ENCODE measurements at places on chromosomes 6 and 20.

DNA sequence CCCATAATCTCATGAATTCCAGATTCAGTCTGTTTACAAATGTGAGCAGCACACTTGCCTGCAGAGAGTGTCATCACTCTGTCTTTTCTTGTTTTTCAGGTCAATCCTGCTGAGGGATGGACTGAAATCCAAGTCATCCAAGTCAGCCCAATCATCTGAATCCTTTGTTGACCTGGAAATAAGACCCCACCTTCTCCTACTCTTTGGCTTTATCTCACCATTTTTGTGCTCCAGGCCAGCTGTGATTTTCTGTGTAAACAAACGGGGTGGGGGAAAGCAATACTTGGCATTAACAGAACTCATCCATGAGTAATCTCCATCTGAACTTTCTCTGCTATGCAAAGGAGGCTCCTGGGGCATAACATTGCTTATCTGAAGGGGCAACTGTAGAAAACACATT, 16.9 kb upstream of the GSTA4 start:
- no peak for DNase-seq

DNA sequence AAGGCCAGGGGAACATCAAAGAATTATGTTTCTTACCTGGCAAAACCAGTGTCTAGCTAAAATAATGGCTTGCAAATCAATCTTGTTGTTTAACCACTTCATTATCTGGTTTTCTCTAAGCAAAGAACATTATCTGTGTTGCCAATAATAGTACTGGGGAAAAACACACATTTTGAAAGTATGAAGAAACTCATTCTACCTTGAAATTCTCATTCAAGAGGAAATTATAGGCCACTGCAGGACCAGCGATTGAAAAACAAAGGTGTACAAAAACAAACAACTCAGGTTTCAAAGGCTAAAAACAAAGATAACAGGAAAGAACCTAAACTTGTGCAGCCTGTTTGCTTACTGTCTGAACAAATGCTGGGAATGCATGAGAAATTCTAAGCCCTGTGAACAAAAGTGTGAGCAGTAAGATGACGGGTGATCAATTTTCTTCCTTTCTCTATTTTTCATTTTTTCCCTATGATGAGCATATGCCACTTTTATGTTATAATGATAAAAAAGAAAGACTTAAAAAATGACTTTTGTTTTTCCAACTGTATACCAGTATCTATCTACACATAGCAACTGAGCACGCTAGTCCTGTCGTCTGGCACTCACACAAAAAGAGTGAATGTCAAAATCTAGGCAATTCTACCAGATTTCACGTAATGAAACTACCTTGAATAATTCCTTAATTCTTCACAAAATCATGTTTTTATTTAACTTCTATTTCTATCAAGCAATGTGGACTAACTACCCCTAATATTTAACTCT, 117.9 kb downstream of the SGK1 start:
- no peak for DNase-seq

DNA sequence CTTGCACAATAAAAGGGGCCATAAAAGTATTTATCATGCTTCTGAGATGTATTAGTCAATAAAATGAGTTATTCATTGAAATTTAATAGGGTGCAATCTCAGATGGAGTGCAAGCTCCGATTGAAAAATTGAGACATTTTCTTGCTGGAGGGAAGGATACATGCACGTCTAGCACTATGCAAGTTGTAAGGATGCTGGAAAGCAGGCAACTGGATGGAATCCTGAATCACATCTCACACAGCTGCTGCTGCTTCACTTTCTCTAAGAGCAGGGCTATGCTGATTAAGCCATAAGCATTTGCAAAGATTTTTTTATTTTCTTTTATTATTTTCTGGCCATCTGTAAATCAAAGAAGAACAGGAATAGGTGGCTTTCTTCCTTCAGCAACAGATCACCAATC, 308.8 kb upstream of the EPHA7 start:
- DNase-seq, result no peak

DNA sequence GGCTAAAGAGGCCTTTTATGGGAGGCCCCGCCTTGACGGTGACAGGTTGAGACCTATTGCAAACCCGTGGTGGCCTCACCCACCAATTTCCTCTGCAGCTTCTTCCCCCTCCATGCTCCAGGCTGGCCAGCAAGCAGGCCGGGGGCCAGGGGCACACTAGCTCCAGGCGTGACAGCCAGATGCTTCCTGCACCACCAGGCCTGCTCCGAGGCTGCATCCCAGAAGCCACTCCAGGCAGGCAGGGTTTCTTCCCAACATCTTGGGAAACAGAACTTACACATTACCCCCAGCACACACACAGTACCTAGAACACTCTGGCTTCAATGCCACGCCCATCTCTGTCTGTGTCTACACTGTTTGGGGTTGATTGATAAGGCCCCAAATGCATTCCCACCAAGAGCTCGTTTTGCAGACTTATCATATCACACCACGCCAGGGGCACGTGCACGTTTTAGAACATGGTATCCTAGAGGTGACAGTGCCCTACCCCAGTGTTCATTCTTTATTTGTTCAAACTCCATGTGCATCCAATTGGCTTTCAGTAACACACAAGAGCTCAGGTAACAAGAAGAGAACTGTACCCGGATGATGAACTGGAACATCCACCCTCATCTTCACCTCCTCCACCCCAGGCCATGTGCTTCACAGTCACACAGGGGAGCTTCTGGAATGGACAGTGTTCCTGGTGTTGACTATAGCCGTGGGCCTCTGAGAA, 221.4 kb upstream of the RREB1 start:
- no peak for DNase-seq

GRCh38 chr20:13936781-13937576, 53.4 kb downstream of the SEL1L2 start:
- no peak for DNase-seq

- no peak for DNase-seq
Measured at GRCh38 chr6:16372029-16372776, 133.8 kb downstream of the GMPR start.

DNA sequence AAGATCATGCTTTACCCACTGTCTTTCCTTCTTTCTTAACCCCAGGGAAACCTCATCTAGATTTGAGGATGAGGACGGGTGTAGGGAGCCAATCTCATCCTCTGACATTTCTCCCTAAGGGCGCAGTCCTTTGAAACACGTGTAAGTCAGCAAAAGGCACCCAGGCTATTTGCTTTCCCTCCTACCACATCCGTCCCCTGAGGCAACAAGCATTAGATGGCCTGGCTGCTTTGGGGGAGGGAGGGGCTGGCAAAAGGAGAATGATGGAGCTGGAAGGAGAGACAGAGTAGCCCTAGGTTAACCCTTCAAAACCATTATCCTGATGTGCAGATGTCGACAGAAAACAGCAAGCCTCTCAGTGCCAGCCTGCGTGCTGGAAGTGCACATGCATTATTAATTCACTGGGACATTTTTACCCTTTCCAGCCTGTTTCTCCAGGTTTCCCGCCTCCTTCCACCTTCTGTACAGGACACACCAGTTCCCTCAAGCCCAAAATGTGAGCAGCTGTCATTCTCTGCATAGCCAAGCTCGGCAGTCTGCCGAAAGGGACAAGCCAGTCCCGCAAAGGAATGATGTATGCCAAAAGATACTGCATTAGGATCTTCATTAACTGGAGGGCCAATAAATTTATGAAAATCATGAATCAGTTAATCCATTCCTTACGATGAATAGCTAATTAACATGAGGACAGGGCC, 547.2 kb downstream of the CD83 start:
- DNase-seq, result no peak

DNA sequence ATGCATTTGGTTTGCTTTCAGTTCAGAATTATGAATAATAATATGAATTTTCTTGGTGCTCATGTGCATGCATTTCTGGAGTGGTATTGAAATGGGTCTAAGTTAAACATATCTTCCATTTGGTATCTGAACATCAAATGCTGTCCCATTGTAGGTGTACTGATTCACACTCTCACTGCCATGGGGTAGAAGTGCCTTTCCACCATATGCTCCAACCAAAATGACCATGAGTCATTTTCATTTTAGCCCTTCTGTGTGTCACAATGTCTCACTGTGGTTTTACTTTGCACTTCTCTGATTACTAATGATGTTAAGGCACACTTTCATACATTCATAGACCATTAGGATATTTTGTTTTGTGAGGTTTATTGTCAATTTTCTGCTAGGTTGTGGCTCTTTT, 211.9 kb downstream of the HAO1 start:
- DNase-seq, result peak; percentile 18

- DNase-seq, result no peak
Measured at GRCh38 chr6:19772891-19773290, 64.3 kb upstream of the ID4 start.

- peak; percentile 66 for DNase-seq
Measured at GRCh38 chr6:3585320-3585935, 128.6 kb upstream of the SLC22A23 start.

DNA sequence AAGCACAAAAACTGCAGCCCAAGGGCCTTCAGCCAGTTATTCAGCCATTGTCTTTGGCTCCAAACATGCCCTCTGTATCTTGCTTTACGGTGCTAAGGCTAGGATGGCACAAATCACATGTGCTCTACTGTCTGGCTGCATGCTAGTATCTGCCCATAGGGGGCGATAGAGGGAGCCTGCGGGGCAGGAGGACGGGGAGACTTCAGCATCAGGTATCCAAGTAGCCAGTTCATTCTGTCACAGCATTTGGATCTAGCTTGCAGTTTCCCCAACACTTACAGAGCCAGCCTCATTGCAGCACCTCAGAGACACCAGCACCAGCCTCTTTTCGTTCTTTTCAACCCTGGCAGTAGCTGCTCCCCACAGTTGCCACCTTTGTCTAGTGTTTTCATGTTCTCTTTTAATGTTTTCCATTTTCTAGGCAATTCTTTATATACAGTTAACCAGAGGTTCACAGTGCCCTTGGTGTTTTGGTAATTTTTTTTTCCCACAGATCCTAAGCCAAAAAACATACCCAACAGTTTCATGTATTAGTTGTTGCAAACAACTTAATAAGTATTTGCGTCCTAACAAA, 705.9 kb downstream of the PTPRT start:
- DNase-seq, result no peak

- no peak for DNase-seq
Measured at GRCh38 chr6:65787787-65788186, 80.8 kb upstream of the EYS start.

DNA sequence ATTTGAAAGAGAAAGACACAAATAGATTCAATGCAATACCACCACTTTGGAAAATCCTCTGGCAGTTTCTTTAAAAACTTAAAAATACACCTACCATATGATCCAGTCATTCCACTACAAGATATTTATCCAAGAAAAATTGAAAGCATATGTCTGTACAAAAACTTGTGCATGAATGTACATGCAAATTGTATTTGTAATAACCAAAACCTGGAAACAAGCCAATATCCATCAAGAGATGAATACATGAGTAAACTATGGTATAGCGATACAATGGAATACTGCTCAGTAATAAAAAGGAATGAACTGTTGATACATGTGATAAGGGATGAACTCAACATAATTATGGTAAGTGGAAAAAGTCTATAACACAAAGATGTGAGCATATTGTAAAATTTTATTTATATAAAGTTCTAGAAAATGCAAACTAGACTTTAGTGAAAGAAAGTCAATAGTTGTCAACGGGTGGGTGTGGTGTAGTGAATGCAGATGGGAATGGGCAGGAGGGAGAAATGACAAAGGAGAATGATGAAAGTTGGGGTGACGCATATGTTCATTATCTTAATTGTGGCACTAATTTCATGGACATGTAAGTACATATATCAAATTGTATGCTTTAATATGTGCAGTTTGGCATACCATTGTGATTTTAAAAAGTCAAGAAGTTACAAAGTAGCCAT, 347.5 kb downstream of the SAMD5 start:
- no peak for DNase-seq

DNA sequence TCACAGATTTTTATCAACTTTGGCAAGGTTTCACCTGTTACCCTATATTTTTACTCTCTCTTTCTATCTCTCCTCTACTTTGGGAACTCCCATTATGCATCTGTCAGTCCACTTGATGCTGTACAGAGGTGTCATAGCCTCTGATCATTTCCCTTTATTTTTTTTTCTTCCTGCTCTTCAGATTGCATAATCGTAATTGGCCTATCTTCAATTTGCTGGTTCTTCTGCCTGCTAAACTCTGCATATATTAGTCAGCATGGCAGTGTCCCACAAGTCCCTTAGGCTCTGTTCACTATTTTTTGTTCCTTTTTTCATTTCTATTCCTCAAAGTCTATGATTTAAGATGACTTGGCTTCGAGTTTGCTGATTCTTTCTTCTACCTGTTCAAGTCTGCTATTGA, 44.7 kb upstream of the MICB start:
- no peak for DNase-seq

GRCh38 chr6:138656364-138657064, 117.1 kb upstream of the CCDC28A start:
- DNase-seq, result no peak

- DNase-seq, result peak; percentile 85
Measured at GRCh38 chr20:56359212-56360132, 698 bp downstream of the FAM210B start.

GRCh38 chr6:138716971-138717665, 56.5 kb upstream of the CCDC28A start:
- no peak for DNase-seq

DNA sequence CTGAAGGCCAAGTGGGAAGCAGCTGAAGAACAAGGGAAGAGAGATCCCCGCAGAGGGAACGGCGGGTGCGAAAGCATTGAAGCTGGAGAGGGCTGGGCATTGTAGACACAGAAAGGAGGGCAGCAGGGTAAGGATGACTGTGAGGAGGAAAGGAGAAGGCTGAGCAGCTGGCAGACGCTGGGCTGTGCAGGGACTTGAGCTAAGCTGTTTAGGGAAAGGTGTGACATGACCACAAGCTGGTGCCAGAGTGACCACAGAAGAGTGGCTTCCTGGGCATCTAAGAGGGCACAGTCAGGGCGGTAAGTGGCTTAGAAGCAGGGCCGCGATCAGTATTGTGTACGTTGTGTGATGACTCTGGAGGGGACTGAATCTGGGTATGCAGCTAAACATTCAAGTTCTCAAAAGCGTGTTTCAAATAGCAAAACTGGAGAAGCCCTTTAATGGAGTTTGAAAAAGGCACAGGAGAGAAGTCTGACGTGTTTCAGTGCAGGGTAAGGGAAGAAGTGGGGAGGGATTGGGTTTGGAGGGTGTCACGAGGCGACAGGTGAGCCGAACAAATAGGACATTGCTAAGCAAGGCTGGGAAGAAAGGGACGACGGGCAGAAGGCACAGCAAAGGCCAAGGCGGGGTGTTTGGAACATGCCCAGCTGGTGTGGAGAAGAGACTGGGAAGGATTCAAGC, 46.1 kb upstream of the ARFGEF2 start:
- DNase-seq, result no peak

Measured in RWPE1 (cell line).